CD14-positive monocyte (primary cell): ENCODE measurements at places on chromosomes 6 and 20. TPM values are rescaled to one million over a fixed set of nuclear protein-coding genes. Genes with fewer than 3 reads are reported as not detected.

- peak; percentile 22 for DNase-seq
Measured at GRCh38 chr20:19695081-19695480, 63.0 kb upstream of the RIN2 start.

- peak; percentile 78 for DNase-seq
Measured at GRCh38 chr6:88380083-88380482, 213.9 kb upstream of the CNR1 start.

LPIN3 gene
- not detected for polyA plus RNA-seq

- no peak for DNase-seq
Measured at GRCh38 chr20:41382791-41383305, 16.2 kb upstream of the EMILIN3 start.

DNA sequence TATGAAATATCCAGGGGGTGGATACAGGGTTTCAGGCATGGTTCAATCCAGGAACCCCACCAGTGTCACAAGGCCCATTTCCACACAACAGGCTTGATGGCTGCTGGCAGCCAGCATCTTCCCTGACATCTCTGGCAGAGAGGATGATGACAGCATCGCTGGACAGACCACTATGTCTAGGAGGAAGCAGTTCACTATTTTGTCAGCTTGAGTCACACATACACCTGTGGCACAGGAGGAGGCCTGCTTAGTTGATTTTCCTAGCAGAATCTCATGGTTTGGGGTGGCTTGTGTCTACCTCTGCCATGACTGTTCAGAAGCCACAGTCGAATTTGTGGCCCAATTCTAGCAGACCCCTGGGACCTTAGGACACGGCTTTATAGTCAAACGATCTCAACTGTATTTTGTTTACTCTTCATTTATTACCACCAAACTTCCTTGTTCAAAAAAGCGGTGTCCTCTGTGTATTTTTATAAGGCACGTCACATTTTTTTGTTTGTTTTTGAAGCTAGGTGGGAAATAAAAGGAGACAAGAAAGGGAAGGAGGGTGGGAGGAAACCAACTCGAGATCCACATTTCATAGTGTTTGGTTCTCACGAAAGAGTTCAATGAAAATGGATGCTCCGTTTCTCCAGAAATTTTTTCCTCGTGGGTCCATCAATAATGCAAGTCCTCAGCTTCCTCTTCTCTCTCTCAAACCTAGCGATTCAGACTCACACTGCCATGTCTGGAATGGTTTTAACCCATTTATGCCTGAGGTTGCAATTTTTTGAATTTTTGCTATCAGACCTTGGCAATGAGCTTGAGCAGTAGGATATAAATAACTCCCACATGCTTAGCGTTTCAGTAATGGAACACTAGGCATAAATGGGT, 94.4 kb downstream of the TOX2 start:
- no peak for DNase-seq

GSTA1 gene
- polyA plus RNA-seq: not detected in 2 replicates

OR2J3 gene
- polyA plus RNA-seq: not detected in 2 replicates

GRCh38 chr6:35199866-35200265, 13.9 kb upstream of the SCUBE3 start:
- no peak for DNase-seq

DNA sequence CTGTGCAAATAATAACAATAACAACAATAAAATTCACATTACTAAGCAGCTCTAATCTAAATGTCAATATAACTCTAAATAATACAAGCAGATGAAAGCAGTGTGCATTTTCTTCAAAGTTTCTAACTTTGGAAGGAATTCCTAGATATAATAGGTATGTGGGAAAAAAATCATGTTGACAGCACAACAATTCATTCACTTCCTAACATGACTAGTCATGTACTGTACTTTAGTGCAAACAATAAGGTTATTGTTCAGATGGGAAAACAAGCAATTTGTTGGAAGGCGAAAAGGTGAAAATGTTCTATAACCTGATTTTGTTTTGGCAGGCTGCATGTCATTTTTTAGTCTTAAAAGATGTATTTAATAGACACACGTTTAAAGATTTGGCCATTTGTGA, 484.3 kb upstream of the JAG1 start:
- no peak for DNase-seq

DNA sequence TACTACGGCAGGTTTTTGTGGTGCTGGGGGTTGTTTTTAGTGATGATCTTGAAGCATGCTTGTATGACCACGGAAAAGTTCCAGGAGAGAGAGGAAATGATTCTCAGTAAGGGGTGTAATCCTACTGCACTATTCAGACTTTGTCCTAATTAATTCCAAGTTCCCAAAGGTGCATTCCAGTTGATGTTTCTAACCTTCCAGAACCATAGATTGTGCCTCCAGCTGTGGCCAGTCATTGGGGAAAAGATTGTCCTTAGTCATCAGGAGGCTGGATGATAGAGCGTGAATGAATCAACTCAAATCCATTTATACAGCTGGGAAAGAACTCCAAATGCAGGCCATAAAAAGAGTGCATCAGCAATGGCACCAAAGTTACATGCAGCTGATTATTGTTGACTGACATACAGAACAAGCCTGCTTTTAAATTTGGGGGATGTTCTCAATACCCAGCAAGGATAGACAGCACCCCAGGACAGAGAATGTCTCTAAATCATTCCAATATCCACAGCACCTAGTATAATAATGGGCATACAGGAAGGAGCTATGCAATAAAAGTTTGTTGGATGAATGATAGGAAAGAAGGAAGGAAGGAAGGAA, 27.8 kb upstream of the PKHD1 start:
- DNase-seq: no peak

ENPP3 gene
- polyA plus RNA-seq: not detected

DNA sequence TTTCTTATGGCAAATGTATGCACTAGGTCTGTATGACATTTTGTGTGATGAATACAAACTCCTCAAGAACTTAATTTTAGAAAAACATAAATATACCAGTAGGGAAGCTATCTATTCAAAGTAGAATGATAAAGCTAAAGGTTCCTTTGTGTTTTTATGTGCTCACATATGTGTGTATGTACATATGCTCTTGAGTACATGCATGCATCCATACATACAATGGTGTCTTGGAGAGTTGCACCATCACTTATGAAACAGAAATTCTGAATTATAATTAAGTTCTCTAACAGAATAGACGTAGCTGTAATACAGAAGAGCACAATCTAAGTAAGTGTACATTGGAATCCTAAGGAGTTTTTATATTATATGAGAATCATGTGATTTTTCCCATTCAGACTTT, 2.3 kb downstream of the NKAIN2 start:
- DNase-seq: no peak

GRCh38 chr6:140441256-140441655, 1066.8 kb upstream of the CITED2 start:
- DNase-seq: peak; percentile 4
